CD14-positive monocyte (primary cell): ENCODE measurements at places on chromosomes 1 and 21. TPM values are rescaled to one million over a fixed set of nuclear protein-coding genes. Genes with fewer than 3 reads are reported as not detected.

DNA sequence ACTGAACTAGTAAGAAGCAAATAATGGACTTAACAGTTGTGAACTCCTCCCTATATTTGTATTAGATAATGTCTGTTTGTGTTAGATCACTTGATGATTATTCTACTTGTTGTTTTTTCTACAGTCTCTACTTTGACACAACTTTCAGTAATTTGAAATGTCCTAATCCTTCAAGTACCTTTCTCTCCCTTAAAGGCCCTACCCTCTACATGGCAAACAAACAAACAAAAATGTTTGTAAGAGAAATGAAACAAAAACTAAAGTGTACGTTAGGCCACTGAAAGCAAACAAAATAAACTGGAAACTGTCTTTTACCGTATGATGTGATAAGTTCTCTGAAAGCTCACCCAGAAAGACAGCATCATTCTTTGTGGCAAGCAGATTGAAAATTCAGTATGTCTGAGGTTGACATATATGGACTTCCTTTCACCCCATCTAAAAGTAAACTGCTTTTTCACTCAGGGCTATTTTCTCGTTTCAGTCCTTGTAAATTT is 255.9 kb upstream of the SNX7 start:
- no peak for DNase-seq

DNA sequence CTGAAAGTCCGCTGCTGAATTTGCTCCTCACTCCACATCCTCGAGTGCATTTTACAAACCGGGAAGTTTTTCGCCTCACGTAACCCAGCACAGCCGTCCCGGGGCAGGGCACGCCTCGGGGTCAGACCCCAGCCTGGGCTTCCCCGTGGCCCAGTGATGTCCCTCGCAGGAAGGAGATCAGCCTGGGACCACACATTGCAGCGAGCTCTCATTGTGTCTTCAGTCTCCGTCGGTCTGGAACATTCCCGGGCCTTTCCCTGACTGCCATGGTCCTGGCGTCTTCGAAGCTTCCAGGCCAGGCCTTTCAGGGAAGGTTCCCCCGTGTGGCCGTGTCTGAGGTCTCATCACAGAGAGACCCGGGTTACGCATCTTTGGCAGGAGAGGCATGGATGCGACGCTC is 43.5 kb downstream of the MORN1 start:
- DNase-seq, result no peak

GRCh38 chr1:103129255-103129654 is 20.9 kb upstream of the COL11A1 start:
- DNase-seq, result no peak

- no peak for DNase-seq
Observed at GRCh38 chr21:28805885-28806284, 186.8 kb downstream of the LTN1 start.

DNA sequence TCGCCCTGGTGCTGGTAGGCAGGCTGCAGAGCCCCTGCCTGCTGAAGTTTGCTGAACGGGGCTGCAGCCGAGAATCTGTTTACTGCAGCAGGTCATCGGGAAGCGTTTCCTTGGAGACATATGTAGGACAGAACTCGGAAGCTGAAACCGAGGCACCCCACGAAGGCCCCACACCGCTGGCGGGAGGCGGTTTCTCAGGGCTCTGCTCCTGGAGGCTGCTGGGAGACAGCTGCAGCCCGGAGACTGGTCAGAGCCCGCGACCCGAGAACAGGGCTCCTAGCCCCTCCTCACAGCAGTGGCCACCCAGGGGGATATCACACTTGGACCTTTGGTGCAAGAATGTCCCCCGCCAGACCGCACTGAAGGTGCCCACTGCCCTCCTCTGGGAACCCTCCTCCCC is 12.7 kb upstream of the PLCH2 start:
- DNase-seq, result no peak

- no peak for DNase-seq
Observed at GRCh38 chr1:245730801-245731200, 576.0 kb downstream of the KIF26B start.

DNA sequence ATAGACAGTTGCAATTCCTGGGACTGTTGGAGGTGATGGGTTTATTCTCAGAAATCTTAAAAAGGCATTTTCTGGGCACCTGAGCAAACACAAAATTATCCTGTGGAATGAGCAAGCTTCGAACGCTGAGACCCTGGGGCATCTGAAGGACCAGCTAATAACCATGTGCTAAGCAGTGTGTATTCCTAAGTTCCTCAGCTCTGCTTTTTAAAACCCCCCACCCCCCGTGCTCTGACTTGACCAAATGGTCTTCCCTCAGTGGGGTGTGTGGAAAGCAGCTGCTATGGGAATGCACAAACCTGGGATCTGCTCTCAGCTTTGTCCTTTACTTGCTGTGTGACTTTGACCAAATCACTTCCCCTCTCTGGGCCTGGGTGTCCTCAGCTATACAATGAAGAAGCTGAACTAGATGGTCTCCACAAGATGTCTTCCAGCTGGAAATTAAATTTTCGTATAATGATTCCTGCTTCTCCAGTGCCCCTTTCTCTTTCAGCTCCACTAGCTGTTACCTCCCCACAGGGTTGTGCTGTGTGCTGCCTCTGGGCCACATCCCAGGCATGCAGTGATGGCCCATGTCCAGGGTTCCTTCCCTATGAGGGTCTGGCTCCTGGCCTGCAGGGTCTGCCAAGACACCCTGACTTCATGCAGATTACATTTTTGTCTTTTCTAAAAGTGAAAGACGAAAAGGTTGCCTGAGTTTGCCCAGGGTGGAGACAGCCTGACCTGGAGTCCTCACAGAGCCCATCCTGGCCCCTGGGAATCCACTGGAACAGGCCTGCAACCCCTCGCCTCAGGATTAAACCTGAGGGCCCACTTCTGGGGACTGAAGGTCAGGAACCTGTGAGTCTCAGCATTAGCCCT is 14.9 kb upstream of the CD247 start:
- DNase-seq, result no peak

The CCSAP gene
- polyA plus RNA-seq, result 6.7 TPM
